ENCODE measurements at places on chromosomes 12 and 14.

DNA sequence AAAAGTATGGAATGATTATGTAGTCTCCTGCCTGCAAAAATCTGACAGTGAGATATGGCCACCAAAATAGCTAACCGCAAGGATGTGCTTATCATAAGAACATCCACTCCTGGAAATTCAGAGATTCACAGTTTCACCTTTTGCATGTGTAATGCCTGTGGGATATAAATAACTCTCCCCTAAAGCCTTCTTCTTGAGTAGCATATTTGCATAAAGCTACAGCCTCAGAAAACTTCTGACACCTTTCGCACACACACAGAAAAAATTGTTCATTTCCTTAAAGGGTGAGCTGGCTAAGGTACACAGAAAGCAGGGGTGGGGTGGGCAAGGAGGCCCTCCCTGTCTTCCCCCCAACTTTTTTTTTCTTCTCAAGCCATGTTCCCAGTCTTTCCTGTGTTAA, 3.1 kb upstream of the IGF1 start:
- no peak for DNase-seq

DNA sequence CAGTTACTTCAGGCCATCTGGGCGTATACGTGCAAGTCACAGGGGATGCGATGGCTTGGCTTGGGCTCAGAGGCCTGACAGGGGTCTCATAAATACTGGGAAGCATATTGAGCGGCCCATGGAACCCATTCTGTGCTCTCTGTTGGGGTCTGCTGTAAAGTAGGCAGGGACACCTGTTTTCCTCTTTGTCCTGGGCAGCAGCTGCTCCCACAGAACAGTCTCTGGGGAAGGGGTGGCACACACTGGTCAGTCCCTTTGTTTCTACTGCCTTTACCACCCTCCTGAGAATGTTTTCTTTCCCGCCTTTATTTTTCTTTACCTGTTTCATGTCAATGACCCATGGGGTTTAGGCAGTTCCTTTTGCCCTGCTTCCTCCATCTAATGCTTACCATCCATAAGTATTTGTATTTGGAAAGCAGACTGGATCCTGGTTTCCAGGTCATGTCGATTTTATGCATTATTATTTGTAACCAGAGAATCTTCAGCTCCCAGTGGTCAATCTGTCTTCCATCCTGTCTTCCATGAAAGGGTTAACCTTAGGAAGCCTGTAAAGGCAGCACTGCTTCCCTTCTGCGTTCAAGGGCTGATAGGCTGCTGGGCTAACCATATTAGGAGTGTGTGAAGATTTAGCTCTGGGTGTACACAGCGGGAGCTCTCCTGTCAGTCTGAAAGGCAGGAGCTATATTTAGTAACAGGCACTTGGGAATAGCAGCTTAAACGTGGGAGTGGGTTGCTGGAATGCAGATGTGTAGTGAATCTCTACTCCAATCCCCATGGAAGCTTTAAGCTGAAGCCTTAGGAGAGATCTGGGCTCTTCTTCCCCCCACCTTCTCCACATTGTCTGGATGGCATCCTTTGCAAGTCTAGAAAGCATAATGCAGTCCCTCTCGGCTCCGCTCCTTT, 124.0 kb downstream of the DYRK2 start:
- peak; percentile 7 for DNase-seq

GRCh38 chr12:60501124-60501729, 905.4 kb downstream of the SLC16A7 start:
- no peak for DNase-seq

GRCh38 chr12:59453475-59453874, 142.4 kb upstream of the SLC16A7 start:
- DNase-seq, result no peak

- peak; percentile 65 for DNase-seq
Observed at GRCh38 chr12:14366209-14367039, 942 bp downstream of the ATF7IP start.

DNA sequence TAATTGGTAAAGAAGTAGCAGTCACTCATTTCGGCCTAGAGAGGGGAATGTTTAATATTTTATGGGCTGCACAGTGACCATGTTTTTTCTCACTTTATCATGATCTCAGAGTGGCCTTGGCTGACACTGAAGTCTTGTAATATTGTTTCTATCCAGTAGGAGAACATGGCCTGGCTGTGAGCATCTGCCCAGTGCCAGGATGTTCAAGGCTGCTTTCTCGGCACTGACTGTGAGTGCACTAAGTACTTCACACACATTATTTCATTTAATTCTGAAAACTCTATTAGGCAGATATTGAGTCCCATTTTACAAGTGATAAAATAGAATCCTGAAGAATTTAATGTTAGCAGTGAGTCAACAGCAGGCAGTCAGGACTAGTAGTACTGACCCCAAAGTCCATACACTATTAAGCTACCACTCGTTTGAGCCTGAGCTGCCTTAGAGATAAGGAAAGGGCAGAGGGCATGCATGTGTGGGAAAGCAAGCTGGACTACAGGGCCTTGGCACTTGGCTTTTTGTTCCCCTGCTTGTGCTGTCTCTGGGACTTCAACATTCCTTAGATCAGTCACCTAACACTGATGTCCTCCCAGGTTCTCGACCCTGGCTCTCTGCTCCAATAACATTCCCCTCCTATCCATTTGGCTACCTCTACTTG, 42.2 kb upstream of the APPL2 start:
- DNase-seq, result no peak
